ENCODE measurements at places on chromosomes 2 and 18.

GRCh38 chr2:160647967-160648685, 154.5 kb upstream of the RBMS1 start:
- no peak for DNase-seq

- peak; percentile 25 for DNase-seq
These were observed 770 bp downstream of the ZNF396 start for GRCh38 chr18:35376393-35376741.

- no peak for DNase-seq
These were observed 171.5 kb downstream of the KCNS3 start for GRCh38 chr2:18050001-18050400.

GRCh38 chr2:186925514-186925913, 76.5 kb upstream of the ZSWIM2 start:
- DNase-seq = no peak

DNA sequence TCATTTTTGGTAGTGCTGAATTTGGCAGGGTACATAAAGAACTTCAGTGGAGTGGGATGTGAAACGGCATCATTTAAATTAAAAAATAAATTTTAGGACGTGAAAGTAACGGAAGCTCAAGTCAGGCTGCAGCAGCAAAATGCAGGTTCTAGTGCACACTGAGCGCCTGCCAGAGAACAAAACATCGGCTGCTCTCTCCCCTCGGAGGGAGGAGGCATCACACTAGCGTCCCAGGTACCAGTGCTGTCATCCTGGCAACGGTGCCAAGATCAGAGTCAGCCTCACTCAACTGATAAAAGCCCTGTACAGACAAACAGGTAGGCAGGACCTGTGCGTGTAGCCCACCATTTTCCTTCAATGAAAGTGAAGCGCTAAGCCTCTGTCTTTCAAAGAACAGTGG, 261.5 kb downstream of the PTGR3 start:
- no peak for DNase-seq

GRCh38 chr2:45690231-45690630, 38.8 kb downstream of the PRKCE start:
- no peak for DNase-seq

GRCh38 chr2:1226766-1227165, 186.5 kb upstream of the TPO start:
- no peak for DNase-seq

DNA sequence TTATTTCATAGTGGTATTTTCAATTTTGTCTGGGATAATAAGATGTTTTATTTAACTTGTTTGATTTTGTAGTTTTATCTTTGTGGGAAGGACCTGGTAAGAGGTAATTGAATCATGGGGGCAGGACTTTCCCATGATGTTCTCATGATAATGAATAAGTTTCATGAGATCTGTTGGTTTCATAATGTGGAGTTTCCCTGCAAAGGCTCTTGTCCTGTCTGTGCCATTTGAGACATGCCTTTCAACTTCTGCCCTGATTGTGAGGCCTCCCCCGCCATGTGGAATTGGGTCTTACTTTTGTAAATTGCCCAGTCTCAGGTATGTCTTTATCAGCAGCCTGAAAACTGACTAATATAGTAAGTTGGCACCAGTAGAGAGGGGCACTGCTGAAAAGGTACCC, 77.8 kb upstream of the ARHGAP15 start:
- no peak for DNase-seq

GRCh38 chr2:28751956-28752630, 463 bp downstream of the PPP1CB start:
- peak; percentile 49 for DNase-seq

GRCh38 chr2:160194351-160194750, 5.7 kb downstream of the ITGB6 start:
- DNase-seq = no peak

GRCh38 chr18:297936-298335, 30.1 kb upstream of the THOC1 start:
- DNase-seq = no peak

GRCh38 chr2:218370410-218371063, 11.5 kb upstream of the SLC11A1 start:
- DNase-seq = no peak

- DNase-seq = no peak
These were observed 65.0 kb upstream of the LRATD1 start for GRCh38 chr2:14567561-14567960.

DNA sequence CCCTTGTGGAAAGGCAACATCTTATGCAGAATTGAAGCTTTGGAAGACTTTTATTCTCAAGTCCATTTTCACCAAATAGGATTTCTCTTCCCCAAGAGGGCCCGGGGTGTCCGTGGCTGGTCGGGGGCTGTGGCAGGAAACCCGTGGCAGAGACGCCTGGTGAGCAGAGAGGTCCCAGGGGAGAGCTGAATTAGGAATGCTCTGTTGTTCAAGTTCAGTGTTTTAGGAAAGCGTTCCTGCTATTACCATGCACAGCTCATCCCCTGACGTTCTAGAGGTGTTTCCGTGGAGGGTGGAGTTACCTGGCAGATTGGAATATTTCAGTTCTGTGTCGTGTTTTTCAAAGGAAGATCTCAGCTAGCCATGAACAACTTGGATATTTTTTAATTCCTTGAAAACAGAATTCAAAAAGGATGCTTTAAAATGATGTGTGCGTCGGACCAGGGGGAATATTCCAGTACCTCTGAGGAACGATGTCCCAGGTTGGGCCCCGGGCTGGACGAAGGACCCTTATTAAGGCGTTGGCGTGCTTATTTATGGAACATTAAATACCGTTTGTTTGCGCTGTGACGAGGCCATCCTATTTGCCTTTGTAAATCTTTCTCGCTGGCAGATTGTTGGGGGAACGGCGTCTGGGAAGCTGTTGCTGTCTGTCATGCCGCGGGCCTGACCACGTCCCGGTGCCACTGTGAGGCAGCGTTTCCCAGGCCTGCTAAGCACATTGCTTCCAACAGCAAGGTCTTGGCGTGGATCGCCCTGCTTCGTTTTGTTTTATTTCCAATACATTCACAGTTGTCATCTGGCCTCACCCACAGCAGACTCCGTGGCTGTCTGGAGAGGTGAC, 8.2 kb downstream of the NFATC1 start:
- DNase-seq = no peak

GRCh38 chr18:25229081-25229480, 122.9 kb downstream of the ZNF521 start:
- DNase-seq = no peak

DNA sequence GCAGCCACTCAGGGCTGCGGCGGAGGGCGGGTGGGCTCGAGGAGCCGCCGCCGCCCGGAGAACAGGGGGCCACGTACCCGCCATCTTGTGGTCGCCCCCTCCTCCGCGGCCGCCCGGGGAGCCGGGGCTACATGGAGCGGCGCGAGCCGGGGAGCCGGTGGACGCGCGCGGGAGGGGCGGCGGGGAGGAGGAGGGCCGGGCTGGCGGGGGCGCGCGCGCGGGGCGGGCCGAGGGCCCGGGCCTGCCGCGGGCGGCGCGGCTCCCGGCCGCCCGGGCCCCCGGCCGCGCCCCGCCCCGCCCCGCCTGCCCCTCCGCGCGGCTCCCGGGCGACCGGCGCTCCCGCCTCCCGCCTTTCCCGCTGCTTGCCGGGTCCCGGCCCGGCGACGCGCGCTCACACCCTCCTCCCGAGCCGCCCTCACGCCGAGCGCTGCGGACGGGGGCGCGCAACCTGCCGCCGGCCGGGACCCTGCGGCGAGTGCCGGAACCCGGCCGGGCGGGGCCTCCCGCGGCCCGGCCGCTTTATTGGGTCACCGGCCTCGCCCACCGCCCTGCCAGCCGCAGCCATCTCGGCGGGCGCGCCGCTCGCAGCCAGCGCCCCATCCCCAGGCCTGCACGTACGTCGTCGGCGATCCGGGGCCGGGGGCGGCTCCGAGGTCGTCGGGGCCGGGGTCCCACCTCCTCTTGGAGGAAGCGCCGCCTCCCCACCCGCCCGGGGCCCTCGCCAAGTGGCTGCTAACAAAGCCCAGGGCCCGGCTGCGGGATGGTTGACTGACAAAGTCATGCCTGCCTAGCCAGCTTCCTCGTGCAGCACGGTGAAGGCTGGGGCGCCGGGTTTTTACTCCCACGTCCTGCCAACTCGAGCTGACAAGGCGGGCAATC, at the start of gene PPP4R1:
PPP4R1 (minus strand) TSS at position 159 of the 879 bp plus-strand sequence; CDS start at position 84, 75 bp downstream.
- peak; percentile 79 for DNase-seq
